Fibroblast of the conjunctiva (primary cell): ENCODE measurements at places on chromosomes 3 and 15.

GRCh38 chr3:99620077-99620767 is 18.2 kb upstream of the COL8A1 start:
- no peak for DNase-seq

GRCh38 chr3:137582484-137582883 is 181.6 kb upstream of the SOX14 start:
- no peak for DNase-seq

DNA sequence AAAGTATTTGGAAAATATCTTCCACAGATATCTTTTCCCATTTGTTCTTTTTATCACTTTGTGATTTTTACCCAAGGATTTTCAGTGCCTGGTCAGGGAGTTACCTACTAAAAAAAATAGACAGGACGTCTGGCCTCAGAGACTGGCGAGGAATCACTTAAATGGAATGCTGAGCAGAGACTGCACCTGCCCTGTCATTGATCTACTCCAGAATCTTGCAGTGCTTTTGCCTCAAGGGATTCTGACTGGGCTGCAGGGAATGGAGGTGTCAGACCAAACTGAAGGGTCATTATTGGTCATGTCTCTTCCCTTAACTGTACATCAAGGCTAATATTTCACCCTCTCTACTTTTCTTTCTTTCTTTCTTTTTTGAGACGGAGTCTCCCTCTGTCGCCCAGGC is 12.1 kb upstream of the RYR3 start:
- DNase-seq = no peak

DNA sequence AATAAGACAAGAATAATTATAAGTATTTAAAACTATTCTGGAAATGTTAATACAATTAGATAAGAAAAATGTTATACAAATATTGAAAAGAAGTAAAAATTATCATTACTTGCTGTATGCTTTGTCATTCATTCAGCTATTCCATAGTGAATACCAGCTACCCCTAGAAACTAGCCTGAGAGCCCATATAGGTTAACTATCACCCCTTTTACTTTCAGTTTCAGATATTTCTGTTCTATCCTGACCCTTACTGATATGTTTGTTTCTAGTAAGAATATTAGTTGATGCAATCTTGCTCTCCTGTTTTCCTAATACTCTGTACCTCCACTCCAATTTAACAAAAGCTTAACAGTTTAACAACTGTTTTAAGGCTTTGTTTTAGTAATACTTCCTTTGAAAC is 31.6 kb downstream of the FAM227B start:
- no peak for DNase-seq

DNA sequence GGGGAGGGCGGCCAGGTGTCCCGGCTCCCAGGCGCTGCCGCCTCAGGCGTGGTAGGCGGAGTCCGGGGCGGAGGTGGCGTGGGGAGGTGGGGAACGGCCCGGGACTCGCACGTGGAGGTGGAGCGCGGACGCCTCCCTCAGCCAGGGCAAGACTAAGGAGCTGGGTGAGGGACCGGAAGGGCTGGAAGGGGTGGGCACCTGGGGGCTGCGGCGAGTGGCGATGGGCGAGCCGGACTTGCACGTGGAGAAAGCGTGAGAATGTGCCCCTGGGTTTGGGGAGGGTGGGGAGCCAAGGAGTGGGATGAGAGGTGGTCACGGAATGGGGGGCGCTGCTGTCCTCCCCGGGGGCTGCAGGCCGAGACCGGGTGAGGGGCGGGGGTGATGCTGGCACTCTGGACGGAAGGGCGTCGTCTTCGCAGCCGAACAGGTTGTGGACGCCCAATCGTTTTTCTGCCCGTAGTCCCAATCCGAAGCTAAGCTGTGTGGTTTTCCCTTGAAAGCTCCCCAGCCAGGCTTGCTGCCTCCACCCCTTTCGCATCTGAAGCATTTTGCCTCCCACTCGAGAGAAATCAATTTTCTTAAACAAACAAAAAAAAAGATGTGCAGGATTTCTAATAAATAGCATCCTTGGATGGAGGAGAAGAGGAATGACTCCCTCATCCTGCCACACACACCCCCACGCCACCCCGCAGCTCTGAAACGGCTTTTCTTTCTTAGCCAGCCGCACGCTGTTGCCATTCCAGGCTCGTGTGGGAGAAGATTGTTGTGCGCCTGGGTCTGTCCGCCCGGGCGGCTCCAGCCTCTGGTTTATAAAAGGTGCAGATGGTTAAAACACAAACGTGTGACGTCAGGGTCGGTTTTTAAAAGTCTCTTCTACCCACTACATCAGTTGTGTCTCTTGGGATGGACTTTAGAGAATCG is 62.5 kb upstream of the ANKRD28 start:
- DNase-seq = no peak

DNA sequence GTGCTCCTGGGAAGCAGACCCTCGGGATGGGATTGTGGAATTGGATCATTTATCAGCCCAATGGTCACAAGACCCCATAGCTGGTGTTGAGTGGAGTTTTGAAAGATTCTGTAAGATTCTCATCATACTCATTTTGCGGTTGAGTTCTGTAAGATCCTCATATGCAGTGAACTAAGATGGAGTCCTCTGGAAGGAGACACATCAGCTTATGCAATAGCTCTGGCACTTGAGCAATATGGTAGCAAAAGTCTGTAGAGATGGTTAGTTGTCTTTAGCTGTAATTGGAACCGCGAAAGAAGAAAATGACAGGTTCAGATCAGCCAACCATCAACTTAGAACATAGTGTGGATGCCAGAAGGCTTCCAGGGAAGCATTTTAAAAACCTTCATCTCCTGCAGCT is 184.5 kb upstream of the TSC22D2 start:
- DNase-seq = no peak
